PC-3 (cell line): ENCODE measurements at places on chromosomes 16 and 17. TPM values are rescaled to one million over a fixed set of nuclear protein-coding genes. Genes with fewer than 3 reads are reported as not detected.

KRT33A gene
- not detected in 2 replicates for total RNA-seq

HS3ST6 gene
- total RNA-seq, result not detected in 2 replicates

HS3ST4 gene
- not detected in 2 replicates for total RNA-seq

SLC52A1 gene
- not detected in 2 replicates for total RNA-seq

KRTAP4-9 gene
- not detected in 2 replicates for total RNA-seq

MT1F gene
- 15.2 and 27.3 TPM in 2 replicates for total RNA-seq
